ENCODE measurements at places on chromosomes 2 and 18.
A peak's percentile ranks its signal among the peaks of the same experiment; 100 is the strongest.

DNA sequence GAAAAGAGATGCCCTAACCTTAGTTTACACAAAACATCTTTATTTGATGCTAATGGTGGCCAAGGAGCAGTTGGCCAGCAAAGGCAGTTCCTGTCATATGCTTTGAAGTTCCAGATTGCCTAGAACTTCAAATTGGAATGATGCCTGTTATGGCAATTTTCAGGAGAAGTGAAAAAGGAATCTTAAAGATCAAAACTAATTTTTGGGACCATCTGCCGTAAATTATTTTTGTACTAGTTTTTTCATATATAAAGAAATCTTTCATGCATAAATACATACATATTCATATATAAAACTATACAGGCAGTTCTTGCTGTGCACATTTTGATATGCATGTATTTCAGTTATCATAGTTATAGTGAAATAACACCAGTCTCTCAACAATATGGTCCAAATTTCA lies 1185.6 kb upstream of the FAM98A start:
- DNase-seq = no peak

GRCh38 chr18:56748698-56749268 lies 97.6 kb downstream of the WDR7 start:
- DNase-seq = peak; percentile 43

DNA sequence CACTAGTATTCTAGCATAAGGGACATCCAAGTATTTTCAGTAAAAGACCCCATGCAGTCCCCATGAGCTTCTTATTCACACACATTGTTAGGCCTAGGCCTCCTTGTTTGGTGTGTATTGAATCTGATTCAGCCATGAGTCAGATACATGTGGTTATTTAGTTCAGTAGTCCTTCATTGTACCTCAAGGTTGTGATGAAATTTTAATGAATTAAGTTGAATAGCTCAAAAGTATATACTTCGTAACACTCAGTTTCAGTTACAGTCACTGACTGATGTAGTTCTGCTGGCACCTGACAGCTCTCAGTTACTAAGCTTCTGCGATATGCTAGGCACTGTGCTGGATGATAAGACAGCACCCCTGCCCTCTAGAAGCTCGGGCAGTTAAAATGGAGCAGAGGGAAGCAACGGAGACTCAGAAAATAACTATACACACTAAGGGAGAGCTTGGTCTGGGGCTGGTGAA lies 86.4 kb downstream of the XRCC5 start:
- peak; percentile 90 for DNase-seq

- DNase-seq = no peak
These were observed 12.4 kb downstream of the TFCP2L1 start for GRCh38 chr2:121272596-121272995.

GRCh38 chr18:10404168-10404567 lies 50.3 kb upstream of the APCDD1 start:
- DNase-seq = no peak

- peak; percentile 46 for DNase-seq
These were observed 144.9 kb downstream of the TGIF1 start for GRCh38 chr18:3594760-3595368.

- DNase-seq = no peak
These were observed 4.9 kb upstream of the LBH start for GRCh38 chr2:30226144-30227032.

- DNase-seq = peak; percentile 29
These were observed 7.1 kb downstream of the ADAM17 start for GRCh38 chr2:9548506-9548905.

DNA sequence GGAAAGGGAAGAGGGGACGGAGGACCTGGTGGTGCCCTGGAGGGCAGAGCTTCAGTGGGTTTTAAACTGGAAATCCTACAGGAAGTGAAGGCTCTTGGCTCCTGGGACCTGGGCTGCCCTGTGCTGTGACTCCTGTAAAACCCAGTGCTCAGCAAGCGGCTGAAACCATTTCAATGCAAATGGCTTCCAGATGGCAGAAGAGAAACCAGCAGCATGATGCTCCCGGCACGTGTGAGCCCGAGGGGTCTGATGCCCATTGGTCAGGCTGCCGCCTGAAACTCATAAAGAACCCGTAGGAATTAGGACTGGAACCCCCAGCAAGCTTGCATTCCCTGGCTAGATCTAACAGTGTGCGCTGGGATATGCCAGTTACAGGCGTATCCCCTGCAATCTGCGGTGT lies 109.2 kb upstream of the THOC1 start:
- DNase-seq = no peak

GRCh38 chr2:219578811-219579613 lies 6.9 kb downstream of the INHA start:
- no peak for DNase-seq

DNA sequence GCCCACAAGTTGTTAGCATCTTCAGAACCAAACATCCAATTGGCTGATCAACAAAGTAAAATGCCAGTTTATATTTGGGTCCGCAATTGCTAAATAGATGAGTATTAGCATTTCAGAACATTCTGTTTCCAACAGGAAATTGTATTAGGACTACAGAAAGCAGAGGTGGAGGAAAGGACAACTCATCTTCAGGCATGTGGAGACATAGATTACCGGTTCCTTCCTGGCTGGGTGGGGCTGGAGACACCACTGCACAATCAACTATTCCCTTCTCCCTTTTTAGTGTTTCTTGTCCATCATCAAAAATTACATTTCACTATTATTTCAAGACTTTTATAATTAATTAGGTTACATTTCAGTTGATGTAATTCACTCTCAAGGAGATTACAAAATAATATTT lies 83.8 kb downstream of the ADAM23 start:
- DNase-seq = no peak

DNA sequence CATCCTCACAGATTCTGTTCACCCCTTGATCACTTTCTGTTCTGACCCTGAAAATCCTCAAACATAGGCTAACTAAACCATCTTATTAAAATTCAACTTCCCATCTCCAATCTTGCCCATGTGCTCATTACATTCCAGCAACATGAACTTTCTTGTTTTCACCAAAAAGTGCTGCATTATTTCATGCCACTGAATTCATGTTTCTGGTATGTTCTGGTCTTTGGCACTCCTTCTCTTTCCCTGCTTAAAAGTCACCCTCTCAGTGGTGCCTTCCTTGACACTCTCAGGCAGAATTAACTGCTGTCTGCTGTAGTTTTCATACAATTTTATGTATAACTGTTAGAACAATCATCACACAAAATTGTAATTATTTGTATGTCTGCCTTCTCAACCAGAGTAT lies 247.7 kb upstream of the RBMS1 start:
- no peak for DNase-seq

- DNase-seq = peak; percentile 72
These were observed 12.8 kb upstream of the GBX2 start for GRCh38 chr2:236180831-236181453.

- no peak for DNase-seq
These were observed 664.2 kb downstream of the TDRD15 start for GRCh38 chr2:21787941-21788340.

DNA sequence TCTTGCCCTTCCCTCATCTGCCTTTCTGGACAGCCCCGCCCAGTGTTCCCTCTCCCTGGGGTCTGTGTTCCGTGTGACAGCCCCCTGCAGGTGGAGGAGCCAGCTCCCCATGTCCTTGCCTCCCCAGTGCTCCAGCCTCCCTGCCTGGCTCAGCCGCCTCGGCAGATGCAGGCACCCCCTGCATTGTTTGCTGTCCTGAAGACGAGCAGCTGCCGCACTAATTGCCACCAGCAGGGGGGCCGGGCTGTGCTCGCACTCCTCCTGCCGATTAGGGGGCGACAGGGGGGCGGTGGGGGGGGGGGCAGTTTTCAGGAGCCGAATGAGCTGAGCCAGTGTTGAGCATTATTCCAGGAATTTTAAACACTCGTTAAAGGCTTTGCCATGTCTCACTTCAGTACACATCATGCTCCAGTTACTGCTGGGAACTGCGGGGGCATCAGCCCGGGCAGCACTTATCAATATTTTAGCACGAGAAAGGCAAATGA lies 23.3 kb downstream of the SIX3 start:
- DNase-seq = peak; percentile 37

GRCh38 chr18:28372186-28372585 lies 195.3 kb upstream of the CDH2 start:
- DNase-seq = no peak

DNA sequence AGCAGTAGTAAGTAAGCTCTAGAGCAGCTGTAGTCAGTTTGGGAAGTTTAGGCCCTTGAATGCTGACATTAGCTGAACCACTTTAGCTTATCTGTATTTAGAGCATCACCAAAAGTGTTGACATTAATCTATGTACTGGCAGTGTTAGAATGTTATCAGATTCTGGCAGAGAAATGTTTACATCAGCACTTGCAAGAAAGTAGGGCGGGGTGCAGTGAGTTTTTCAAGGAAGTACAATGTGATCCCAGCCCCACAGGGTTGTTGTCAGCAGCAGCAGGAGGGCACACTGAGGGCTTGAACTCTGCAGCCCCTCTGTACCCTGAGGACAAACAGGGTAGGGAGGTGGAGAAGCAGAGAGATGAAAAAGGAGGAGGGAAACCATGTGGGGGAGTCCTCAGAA lies 35.5 kb upstream of the RMP24 start:
- DNase-seq = no peak

DNA sequence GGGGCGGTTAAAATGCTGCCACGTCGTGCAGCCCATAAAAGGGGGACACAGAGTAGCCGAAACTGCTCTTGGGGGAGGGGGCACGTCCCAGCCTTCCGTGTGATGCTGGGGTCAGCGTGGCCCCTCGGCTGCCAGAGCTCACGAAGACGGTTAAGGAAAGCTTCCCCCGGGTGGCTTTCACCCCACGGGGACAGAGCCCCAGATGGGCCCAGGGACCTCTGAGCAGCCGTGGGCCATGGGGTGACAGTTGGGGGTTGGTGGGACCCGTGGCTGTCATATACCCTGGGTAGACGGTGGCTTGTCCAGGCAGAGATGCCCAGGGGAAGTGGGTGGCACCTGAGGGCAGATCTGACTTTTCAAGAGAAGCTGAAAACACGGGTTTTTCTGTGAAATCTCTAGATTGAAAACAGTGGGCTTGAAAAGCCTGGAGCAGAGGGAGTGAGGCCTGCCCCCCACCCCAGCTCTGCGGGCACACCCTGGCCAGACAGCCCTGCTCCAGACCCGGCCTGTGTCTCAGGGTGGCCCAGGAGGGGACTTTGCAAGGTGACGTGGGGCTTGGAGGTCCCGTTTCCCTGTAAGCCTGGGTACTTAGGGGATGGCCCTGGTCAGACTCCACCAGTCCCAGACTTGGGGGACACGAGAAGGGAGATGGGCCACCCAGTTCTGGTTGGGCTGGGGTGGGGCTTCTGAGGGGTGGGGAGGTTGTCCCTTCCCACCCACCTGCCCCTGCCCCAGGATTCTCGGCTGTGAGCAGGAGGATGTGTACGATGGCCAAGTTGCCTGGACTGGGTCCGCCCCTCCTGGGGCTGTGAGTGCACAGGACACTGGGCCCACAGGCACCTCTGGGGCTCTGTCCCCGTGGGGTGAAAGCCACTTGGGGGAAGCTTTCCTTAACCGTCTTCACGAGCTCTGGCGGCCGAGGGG lies 652 bp downstream of the NEU4 start:
- no peak for DNase-seq

GRCh38 chr2:15553951-15554350 lies 7.2 kb downstream of the NBAS start:
- no peak for DNase-seq

GRCh38 chr2:171492664-171493063 lies 29.6 kb upstream of the CYBRD1 start:
- no peak for DNase-seq

DNA sequence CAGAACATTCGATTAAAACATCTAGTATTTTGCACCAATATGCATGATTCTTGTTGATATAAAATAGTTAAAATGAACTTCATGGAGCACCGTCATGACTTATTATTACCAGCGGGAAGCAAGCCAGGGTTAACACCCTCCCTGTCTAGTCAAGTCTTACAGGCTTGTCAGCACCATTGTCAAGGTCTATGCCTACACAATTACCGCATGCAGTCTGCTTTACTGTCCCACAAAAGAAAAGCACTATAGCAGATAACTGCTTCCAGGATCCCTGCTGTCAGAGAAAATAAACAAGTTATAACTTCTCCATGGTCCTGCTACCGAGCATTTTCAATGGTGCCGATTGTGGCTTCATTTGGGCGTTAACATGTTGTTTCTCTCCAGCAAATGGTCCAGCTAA lies 968.0 kb upstream of the FAM98A start:
- DNase-seq = no peak

DNA sequence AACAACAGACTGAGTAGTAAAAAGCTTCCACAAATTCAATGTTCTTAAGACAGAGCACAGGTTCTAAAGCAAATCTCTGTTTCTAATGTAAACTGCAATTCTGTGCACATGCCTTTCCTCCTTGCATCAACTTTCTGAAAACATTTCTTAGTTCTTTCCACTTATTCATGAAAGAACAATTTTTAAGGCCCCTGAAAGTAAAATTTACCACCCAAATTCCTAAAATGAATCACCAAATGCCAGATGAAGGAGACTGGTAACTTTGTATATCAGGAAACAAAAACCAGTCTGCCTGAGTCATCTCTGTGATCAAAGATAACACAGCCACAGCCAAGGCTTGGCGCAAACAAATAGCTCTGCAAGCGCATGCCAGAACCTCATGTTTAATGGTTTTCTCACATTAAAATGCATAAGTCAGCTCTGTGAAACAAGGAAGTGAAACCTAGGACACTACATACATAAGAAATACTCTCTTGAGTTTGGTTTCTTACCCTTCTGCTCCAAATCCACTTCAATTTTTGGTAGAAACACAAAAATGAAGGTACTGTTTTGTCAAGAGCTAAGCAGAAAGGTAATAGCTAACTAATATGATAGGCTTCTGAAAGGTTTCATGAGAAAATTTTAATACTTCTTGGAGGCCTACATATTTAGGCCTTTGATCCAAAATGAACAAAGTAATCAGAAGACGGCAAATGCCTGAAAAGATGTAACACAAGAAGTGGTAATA lies 169.4 kb downstream of the THADA start:
- DNase-seq = peak; percentile 98

- peak; percentile 14 for DNase-seq
These were observed 569.2 kb downstream of the METTL4 start for GRCh38 chr18:2002151-2002550.

- DNase-seq = no peak
These were observed 29.7 kb downstream of the HDAC4 start for GRCh38 chr2:239370876-239371725.

DNA sequence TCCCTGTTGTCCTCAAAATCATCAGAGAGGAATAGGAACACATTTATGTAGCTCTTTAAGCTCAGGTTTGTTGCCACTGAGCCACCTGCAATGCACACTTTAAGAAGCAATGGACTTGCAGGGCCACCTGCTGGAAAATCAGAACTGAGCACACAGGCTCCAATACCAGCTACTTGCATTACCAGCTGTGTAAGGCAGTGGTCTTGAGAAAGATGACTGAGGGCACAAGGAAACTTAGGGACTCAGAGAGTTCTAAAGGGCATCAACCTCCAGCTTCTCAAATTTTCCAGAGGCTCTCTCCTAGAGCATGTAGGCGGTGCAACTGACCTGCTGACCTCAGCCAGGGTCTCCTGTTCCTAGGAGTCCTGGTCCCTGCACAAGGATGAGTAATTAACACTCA lies 2.5 kb upstream of the CNDP2 start:
- peak; percentile 75 for DNase-seq

DNA sequence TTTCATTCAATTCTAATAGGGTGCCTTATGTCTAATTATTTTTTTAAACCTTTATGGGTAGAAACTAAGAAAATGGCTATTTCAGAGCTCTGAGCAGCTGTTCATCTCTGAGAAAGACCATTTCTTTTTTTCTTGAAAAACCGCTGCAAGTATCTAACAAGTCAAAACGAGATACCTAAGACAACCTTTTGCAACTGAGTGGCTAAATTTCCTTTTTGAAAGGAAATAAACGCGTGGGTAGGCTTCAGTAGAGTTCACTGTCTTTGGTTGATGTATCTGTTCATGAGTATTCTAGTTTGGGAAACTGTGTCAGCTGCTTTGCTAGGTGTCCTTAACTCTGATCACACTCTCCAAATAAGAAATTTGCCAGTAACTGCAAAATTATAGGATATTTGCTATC lies 104.3 kb upstream of the LINC00305 start:
- DNase-seq = no peak
